ENCODE measurements at places on chromosomes 3 and 15.

DNA sequence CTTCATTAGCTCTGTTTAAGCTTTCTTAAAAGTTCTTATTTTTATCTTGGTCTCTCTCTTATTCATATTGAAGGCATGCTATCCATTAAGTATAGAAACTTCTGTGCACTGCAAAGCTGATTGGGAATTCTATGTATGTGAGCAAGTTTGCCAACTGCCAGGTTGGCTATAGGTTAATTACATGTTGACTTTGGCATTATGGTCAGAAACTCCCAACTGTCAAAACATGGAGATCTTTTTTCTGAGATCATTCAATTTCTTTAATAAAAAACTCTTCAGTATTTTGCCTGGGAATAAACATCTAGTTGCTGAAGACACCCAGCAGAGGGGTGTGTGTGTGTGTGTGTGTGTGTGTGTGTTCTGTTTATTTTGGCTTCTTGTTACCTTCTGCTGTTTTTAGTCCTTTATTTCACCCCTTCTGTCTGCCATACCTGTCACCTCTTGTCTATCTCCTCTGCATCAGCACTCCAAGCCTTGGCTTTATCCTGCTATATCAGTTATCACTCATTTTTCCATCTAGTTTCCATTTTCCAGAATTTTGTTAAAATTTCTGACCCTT lies 1.3 kb upstream of the ARL14 start:
- no peak for DNase-seq
- no peaks in the 10 kb centered on the region for H3K27me3 ChIP-seq
- H3K4me1 ChIP-seq = no peaks in the 10 kb centered on the region
- no peak overlapping the region for H3K27ac ChIP-seq

- no peaks in the 10 kb centered on the region for H3K4me1 ChIP-seq
- no peaks in the 10 kb centered on the region for H3K27me3 ChIP-seq
- H3K36me3 ChIP-seq = no peaks in the 10 kb centered on the region
- no peak overlapping the region for H3K4me3 ChIP-seq
- H3K27ac ChIP-seq = no peak overlapping the region
These were observed 999.0 kb downstream of the TUSC7 start for GRCh38 chr3:117708601-117709000.

DNA sequence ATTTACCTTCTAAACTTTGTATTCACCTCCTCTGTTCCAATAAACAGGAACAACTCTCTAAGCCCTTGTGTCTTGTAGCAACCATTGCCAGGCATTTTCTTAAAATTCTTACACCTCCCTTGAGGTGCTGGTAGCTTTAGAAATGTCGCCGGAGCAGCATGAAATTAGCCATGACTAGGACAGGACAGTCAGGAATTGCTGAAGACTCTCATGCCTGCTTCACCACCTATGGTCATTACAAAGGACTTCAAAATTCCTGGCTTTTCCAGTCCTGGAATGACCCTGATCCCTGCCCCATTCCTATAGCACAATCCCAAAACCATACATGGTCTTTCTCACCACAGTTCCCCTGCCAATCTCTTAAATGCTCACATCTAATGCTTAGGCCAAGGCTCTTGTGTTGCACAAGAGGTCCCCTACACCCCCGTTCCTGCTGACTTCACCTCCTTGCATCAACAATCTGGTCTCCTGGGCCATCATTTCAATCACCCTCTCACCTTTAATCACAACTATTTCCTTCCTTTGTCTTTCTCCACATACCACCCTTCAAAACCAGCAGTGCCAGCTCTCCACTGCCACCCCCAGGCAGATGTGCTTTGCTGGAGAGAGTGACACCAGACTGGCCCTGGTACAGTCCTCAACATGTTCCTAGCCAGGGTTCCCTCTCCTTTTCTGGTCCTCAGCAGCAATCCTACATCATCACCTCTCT lies 113.2 kb upstream of the TJP1 start:
- no peak overlapping the region for H3K4me3 ChIP-seq
- H3K4me1 ChIP-seq = no peaks in the 10 kb centered on the region
- no peaks in the 10 kb centered on the region for H3K27me3 ChIP-seq

DNA sequence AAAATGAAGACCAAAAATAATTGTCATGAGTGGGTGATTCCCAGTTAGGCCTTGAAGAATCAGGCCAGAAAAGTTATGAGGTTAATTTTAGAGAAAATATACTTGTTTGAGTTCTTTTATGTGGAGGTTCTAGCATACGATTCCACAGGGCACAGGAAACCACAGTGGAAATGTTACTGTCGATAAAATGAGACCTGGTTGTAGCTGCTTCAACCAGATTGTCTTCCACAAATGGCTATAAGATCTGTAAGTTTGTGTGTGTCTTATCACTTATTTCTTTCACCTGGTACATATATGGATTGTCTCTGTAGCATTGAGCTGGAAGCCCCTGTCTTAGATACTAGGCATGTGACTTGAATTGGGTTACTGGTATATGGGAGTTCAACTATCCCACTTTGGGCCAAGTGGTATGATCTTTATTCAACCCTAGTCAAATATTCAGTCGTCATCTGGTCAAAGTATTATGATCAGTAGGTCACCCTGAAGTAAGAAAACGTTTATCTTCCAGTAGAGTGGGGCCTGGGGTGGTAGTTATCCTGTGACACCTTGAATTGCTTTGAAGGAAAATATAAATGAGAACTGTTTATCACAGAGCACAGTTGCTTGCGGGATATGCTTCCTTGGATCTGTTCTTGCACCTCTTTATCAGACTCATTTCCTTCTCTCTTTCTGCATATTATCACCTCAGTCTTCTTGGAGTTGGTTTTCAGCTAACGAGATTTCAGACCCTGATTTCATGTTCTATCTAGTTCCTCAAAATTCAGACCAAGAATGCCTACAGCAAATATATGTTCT lies 21.5 kb upstream of the ZNF609 start:
- peaks cover 8% of the 10 kb centered on the region for H3K4me1 ChIP-seq
- H3K27me3 ChIP-seq = no peaks in the 10 kb centered on the region
- no peaks in the 10 kb centered on the region for H3K36me3 ChIP-seq
- no peak for DNase-seq
- no peak overlapping the region for H3K27ac ChIP-seq

- no peaks in the 10 kb centered on the region for H3K36me3 ChIP-seq
- peak overlapping the region; percentile 61 for H3K4me3 ChIP-seq
- H3K4me1 ChIP-seq = peaks cover 40% of the 10 kb centered on the region
- H3K27ac ChIP-seq = no peak overlapping the region
- peaks cover 37% of the 10 kb centered on the region for H3K27me3 ChIP-seq
These were observed 487 bp upstream of the HES1 start for GRCh38 chr3:194135516-194135805.

DNA sequence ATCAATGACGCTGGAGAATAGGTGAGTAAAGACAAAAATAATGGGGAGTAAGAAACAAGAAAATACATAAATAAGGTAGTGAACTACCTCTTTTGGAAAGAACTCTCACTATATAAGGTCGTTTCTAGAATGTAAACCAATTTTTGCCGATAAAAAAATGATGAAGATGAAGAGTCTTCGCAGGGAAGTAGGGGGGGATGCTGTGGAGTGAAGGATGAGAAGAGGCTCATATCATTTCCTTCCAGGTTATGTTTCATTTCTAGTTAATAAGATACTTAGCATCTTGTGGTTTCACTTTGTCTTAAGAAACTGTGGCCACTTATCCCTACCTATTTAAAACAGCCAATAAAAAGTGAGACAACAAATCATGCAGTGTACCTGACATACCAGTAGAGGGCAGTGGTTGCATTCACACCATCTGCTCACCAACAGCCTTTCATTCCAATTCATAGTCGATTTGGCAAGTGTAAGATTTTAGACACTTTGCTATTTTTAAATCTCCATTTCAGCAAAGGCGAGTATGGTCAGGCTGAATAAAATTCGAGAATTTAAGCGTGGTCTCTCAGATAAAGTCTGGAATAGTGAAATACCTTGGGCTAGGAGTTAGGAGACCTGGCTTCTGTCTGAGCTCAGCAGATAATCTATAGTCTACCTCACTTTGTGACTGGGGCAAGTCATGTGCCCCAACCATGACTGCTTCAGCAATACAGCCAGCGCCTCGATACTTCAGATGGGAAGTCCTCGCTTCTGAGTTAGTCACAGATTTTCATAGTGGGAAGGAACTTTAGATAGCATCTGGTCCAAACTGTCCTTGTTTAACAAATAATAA lies 28.9 kb upstream of the ICE2 start:
- no peak overlapping the region for H3K4me3 ChIP-seq
- DNase-seq = peak; percentile 30
- H3K36me3 ChIP-seq = peaks cover 73% of the 10 kb centered on the region
- peaks cover 7% of the 10 kb centered on the region for H3K4me1 ChIP-seq

- H3K27ac ChIP-seq = no peak overlapping the region
- no peak for DNase-seq
- peaks cover 9% of the 10 kb centered on the region for H3K4me1 ChIP-seq
These were observed 11.9 kb downstream of the VGLL4 start for GRCh38 chr3:11631820-11632219.

- H3K36me3 ChIP-seq = no peaks in the 10 kb centered on the region
- H3K27ac ChIP-seq = no peak overlapping the region
- H3K4me1 ChIP-seq = no peaks in the 10 kb centered on the region
- H3K27me3 ChIP-seq = no peaks in the 10 kb centered on the region
These were observed 68.0 kb downstream of the LRRK1 start for GRCh38 chr15:100987143-100987542.

- no peak for DNase-seq
- no peak overlapping the region for H3K4me3 ChIP-seq
- H3K27ac ChIP-seq = no peak overlapping the region
- no peaks in the 10 kb centered on the region for H3K4me1 ChIP-seq
These were observed 131.2 kb upstream of the CGNL1 start for GRCh38 chr15:57245130-57245529.

GRCh38 chr15:78988361-78988911 lies 43.6 kb upstream of the CTSH start:
- H3K4me1 ChIP-seq = no peaks in the 10 kb centered on the region
- no peak for DNase-seq
- no peaks in the 10 kb centered on the region for H3K27me3 ChIP-seq
- H3K36me3 ChIP-seq = no peaks in the 10 kb centered on the region
- H3K27ac ChIP-seq = no peak overlapping the region

DNA sequence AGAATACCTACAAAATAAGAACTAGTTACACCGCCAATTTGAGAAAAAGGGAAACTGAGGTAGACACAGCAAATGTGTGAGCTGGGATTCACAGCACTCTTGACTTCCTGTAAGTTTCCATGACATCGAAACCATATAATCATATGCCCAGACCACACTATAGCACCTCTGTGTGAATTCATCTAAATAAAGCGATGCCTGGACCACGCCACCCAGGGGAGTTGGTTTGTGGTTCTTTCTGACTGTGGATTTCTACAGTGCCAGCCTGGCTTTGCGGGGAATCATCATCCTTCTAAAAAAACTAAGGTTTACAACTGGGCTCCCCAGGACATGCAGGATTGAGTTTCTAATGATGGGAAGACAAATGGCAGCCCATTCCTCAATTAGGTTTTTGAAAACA lies 23.5 kb upstream of the CA12 start:
- no peaks in the 10 kb centered on the region for H3K36me3 ChIP-seq
- H3K27ac ChIP-seq = no peak overlapping the region
- no peak for DNase-seq
- no peak overlapping the region for H3K4me3 ChIP-seq
- no peaks in the 10 kb centered on the region for H3K4me1 ChIP-seq
